NCI-H187 (cell line): ENCODE measurements at places on chromosomes 11 and 22.

DNA sequence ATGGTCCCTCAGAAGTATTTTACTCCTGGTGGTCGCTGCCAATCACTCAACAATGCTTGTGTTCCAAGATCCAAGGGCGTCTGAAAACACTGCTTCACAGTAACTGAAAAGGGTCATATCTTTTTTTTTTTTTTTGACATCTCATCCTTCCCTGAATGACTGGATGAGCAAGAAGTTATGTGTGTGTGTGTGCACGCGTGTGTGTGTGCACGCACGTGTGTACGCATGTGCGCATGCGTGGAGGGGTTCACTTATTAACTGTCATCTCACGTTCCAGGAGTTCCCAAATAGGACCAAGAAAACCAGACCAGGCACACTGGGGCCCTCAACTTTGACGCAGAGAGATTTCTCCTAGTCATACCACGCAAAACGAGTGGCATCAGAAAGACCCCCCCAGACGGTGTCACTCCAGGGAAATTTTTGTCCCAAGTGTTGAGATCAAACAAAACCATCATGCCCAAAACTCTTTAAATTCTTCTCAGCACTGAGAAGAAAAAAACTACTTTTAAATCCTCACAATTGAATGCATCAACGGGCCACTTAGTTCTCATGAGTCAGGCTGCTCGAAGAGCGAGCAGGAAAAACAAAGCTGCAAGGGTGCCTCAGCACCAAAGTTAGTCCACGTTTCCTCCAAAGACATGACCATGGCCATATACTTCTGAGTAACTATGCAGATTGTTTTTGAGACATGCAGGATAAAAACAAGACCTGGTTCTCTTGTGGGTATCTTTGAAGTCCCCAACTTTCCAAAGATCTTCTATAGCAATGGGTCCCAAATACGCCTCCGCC is 12.9 kb downstream of the MN1 start:
- no peak for DNase-seq

DNA sequence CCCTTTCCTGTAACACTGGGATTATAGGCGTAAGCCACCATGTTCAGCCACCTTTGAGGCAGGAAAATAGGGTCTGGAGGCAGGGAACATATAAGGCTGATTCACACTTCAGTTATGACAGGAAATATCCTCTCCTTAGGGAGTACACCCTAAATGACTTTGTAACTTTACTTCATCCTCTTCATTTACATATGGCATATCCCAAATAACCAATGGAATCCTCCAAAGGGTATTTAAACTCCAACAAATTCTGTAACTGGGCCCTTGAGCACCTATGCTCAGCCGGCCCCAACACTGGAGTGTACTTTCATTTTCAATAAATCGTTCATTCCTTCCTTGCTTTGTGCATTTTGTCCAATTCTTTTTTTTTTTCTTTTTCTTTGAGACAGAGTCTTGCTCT is 1.6 kb upstream of the KAT5 start:
- DNase-seq: no peak

- no peak for DNase-seq
These were observed 10.8 kb downstream of the SYT12 start for GRCh38 chr11:67033661-67034166.

DNA sequence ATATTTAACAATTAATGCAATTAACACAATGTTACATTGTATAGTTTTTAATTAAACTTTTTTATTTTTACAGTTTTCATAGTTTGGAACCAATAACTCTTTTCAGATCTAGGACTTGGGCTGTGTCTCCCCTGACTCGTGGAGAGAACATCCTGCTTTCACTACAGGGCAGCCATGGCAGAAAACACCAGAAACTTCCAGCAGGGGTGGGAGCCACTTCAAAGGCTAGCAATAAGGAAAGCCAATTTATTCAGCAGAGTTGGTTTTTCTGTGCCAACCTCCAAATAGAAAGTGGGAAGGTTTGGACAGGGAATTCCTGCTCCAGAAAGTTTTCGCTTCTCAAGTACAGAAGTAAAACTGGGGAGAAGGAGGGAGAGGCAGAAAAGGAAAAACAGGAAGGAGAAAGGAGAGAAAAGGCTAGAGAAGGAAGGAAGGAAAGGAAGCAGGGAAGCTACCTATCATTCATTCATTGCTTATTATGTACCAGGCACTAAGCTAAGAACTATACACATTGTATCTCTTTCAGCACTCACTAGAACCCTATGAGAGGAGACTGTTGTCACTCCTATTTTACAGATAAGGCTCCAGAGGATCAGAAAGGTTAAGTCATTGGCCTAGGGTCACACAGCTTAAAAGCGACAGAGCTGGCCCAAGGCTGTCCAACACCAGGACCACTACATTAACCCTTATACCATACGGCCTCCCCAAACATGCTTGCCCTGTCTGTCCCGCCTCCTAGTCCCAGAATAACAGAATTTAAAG is 54.8 kb upstream of the CREB3L1 start:
- DNase-seq: no peak

GRCh38 chr11:70466154-70466553 is 67.8 kb downstream of the CTTN start:
- no peak for DNase-seq

- no peak for DNase-seq
These were observed 7.3 kb downstream of the ADORA2A start for GRCh38 chr22:24434471-24435322.

DNA sequence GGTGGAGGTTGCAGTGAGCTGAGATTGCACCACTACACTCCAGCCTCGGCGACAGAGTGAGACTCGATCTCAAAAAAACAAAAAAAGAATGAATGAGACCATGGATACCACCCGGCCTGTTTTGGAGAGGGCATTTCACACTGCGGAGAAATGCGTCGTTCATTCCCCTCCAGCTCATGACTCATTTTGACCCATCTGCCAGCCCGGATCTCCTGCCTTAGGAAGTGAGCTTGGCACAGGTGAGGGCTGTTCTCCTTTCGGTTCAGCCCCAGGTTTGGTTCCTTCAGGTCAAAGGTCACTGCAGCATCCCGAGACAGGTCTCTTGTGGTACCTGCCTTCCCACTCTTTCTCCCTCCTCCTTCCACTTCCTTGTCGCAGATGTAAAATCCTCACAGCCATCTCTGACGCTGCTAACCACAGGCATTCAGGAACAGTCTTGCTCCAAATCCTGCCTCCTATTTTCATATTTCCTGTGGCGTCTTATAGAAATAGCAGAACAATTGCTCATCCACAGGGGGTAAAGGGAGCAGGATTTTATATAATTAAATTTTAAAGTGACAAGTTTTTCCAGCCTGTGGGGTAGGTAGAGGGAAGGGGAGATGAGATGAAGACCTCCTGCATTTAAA is 517.9 kb downstream of the NTM start:
- no peak for DNase-seq

DNA sequence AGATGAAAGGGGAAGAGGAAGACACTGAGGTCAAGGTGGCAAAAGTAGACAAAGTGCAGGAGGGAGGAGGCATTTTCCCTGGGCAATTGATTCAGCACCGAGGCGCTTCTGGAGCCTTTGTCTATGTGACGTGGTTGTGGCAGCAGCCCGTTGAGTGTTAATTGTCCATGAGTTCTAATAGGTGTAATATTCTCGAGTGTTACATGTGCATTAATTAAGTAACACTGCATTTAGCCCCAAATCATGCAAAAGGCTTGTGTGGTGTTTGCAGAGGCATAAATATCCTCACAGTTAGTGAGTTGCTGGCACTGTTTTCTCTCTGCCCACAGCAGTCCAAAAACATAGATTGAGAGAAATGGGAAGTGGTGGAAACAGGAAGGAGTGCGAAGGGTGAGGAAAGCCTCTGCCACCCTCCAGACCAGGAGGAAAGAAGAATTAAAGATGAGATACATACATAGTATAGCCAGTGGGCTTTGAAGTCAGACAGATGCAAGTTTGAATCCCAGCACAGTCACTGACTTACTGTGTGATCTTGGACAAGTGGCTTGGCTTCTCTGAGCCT is 361.2 kb downstream of the MN1 start:
- DNase-seq: no peak

GRCh38 chr22:35604621-35605368 is 12.3 kb downstream of the MB start:
- no peak for DNase-seq

DNA sequence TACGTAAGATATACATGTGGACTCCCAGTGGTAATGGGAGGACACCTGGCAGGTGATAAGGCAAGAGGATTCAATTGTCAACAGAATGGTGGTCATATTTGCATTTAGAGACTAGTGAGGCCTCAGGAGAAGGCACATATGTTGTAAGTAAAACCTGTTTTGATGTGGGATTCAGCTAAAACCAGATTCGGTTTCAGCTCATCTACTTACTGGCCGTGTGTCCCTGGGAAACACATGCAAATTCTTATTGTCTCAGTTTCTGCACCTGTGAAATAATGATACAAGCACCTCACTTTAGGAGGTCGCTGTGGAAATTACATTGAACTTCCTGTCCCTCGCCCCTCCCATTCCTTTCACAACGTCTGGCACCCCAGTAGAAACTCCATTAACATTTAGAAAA is 78.9 kb upstream of the FIBIN start:
- no peak for DNase-seq

DNA sequence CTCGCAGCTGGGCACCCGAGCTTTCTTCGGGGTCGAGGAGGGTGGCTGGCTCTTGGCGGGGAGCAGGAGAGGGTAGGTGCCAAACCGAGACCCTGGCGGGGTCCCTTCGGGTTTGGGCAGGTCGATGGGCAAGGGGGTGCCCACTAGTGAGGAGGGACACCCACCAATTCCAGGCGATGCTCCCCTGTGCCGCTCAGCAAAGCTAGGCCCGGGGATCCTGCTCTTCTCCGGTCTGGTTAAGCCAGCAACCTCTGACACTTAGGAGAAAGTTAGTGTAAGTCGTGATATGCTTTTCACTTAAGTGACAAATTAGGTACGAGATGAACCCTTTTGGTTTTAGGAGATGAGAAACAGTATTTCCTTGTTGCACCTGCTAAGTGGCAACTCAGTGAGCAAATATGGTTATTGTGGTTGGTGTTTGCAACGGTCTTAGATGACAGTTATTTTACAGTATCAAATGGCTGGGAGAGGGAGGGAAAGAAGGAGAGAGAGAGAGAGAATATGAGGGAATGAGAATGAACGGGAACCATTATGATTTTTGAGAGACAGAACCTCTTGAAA is 565 bp downstream of the NUCB2 start:
- peak; percentile 27 for DNase-seq

GRCh38 chr11:77312107-77312506 is 10.6 kb upstream of the GDPD4 start:
- DNase-seq: no peak

GRCh38 chr22:36469094-36469710 is 12.2 kb downstream of the TXN2 start:
- no peak for DNase-seq
